Activated CD8-positive, alpha-beta memory T cell treated with anti-CD3 and anti-CD28 coated beads for 1 hour (primary cell): ENCODE measurements at places on chromosomes 4 and X.

- DNase-seq, result no peak
Observed at GRCh38 chr4:30901461-30902451, 181.6 kb downstream of the PCDH7 start.

DNA sequence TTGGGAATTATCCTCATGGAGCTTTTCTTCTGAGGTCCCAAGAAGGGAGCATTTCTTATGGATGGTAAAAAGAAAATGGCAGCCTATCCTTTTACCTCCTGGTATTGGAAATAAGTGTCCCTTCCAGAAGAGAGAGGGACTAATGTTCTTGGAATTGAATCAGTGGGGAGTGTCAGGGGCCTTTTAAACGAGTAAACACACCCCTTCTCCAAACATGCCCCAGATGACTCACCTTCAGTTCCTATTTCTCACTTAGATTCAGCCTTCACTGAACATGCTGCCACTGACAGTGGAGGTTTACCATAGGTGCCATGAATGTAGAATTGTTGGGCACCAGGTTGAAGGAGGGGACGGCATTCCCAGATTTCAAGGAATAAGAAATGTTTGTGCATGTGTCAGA is 19.0 kb downstream of the MAGEC2 start:
- no peak for DNase-seq

DNA sequence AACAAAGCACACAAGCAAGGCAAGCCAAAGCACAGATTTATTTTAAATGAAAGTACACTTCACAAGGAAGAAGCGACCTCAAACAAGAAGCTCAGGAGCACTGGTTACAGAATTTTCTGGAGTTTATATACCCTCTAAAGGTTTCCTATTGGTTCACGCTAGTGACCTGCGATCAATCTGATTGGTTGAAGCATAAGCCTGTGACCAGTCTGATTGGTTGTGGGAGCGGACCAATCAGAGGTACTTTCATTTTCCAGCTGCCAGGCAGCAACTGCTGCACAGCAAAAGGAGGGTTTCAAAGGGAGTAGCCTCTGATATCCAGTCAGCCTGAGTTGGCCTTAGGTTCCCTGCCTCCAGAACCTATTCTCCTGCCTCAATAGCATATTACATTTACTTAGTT is 4.6 kb upstream of the AREG start:
- DNase-seq, result no peak

GRCh38 chrX:44011506-44011905 is 38.3 kb upstream of the NDP start:
- no peak for DNase-seq

DNA sequence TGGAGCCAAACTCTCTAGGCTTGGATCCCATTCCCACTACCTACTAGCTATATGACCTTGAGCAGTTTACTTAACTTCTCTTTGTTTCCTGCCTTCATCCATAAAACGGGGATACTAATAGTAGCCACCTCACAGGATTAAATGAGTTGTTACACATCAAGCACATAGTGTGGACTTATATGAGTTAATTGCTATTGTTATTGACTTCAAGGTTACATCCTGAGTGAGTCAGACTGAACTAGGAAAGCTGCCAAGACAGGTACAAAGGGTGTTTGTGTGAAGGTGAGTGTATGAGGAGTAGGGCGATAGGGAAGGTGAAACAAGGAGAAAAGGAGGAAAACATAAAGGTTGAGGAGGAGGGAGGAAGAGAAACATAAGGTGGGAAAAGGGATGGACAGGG is 32.2 kb downstream of the TFDP3 start:
- no peak for DNase-seq

DNA sequence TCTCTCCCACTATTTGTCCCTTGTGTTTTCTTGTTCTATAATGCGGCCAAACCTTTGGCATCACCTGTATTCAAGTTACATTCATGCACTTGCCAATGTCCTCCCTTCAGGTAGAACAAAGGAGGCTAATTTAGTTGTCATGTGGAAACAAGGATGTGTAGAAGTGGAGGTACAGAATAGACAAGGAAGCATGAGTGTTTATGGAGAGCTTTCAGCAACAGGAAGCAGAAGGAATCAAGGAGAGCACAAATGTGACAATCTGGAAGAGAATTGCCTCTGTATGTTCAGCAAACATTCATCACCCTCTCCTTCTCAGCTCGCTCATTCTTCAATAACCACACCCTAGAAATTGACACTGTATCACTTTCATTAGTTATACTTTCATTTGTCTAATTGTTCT is 103.4 kb downstream of the SLC7A11 start:
- no peak for DNase-seq

GRCh38 chr4:3599951-3600350 is 67.7 kb upstream of the LRPAP1 start:
- no peak for DNase-seq

- DNase-seq, result no peak
Observed at GRCh38 chrX:14356401-14356800, 172.9 kb upstream of the GLRA2 start.

- DNase-seq, result no peak
Observed at GRCh38 chrX:140525448-140525847, 20.6 kb upstream of the SOX3 start.

GRCh38 chrX:121832446-121832845 is 785.0 kb downstream of the GLUD2 start:
- DNase-seq, result no peak

DNA sequence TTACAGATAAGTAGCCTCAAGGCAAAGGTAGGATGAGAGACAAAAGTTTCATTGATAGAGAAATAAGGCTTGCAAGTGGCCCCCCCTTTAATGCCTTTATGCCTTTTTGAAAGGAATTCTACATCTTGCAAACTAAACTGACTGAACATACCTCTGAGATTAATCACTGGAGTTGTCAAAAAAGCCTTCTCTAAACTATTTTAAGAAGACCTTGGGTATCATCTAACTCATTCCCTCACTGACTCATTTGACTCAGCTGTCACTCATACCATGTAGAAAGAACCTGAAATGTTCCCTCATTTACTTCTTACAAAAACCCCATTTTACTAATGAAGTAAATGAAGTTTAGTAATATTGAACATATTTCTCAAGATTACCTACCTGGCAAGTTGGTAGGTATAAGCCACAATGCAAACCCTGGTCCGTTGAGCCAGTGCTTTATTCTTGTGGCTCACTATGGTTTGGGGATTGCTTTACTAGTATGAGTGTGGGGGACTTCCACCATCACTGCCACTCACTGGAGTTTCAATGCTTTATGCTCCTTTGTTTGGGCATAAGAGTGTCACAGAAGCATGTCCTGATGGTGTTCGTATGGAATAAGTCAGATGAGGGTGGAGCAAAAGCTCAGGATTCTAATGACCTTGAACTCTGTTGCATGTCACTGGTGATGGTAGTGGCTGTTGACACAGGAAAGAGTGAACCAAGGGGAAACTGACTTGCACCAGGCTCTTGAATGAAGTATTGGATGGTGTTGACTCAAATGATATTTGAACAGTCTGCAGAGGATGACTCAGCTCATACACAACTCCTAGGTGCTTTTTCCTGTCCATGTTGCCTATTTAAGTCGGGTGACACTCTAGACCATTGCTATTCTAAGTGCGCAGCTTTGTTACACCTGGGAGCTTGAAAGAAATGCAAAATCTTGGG is 305.5 kb upstream of the EMCN start:
- no peak for DNase-seq

GRCh38 chrX:20666331-20666730 is 399.6 kb upstream of the RPS6KA3 start:
- no peak for DNase-seq

DNA sequence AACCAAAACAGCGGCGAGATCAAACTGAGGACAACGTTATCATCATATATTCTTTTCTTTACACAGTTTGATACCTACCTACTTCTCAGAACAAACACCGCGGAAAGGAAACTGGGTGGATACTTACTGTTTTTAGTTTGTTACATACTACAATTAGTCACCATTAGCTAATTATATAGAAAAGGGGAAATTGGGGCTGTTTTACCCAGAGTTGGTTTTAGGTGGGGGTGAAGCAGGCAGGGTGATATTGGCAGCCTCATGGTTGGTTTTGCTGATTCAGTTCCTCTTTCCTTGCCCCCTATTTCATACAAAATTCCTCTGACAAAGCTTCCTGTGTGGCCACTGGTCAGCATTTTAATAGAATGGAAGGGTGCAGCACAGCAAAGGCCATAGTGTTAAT is 77.8 kb downstream of the SORBS2 start:
- DNase-seq, result no peak

DNA sequence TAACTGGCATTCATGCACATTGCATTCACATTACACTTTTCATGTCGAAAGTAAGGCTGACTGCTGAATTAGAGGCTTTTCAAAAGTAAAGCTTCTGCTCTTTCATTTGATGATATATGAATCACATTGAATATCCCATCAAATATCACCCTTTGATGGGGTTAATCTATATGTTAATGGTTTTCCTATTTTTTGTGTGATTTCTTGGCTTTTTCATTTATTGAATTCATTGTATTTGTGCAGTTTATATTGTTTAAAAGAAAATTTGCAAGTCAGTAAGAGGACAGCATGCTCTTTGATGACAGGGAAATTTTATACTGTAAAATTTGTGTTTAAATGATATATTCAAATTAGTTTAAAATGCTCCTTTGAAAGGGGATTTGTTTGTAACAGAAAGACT is 344.1 kb downstream of the PCDH10 start:
- DNase-seq, result no peak

- no peak for DNase-seq
Observed at GRCh38 chr4:94550352-94550751, 98.6 kb downstream of the PDLIM5 start.

GRCh38 chr4:7116705-7117104 is 48.8 kb upstream of the GRPEL1 start:
- DNase-seq, result no peak

GRCh38 chr4:82517043-82517442 is 44.7 kb downstream of the TMEM150C start:
- DNase-seq, result no peak

GRCh38 chrX:154333837-154334271 is 38.3 kb downstream of the TKTL1 start:
- DNase-seq, result no peak

GRCh38 chr4:113759696-113760093 is 1.8 kb downstream of the CAMK2D start:
- no peak for DNase-seq

GRCh38 chr4:169142391-169142790 is 128.4 kb downstream of the SH3RF1 start:
- no peak for DNase-seq

- DNase-seq, result no peak
Observed at GRCh38 chr4:158159054-158159717, 13.6 kb downstream of the GASK1B start.

DNA sequence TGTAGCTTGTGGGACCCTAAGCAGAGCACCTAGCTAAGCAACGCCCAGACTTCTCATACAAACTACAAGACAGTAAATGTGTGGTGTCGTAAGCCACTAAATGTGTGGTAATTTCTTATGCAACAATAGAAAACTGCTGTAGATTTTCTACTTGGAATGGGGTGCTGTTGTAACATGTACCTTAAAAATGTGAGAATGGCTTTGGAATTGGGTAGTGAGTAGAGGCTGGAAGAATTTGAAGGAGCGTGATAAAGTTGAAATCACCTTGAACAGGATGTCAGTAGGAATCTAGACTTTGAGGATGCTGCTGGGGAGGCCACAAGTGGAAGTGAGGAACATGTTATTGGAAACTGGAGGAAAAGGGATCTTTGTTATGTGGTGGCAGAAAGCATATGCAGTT is 43.2 kb upstream of the FUNDC1 start:
- no peak for DNase-seq

- DNase-seq, result no peak
Observed at GRCh38 chr4:138269175-138269574, 27.0 kb upstream of the SLC7A11 start.

DNA sequence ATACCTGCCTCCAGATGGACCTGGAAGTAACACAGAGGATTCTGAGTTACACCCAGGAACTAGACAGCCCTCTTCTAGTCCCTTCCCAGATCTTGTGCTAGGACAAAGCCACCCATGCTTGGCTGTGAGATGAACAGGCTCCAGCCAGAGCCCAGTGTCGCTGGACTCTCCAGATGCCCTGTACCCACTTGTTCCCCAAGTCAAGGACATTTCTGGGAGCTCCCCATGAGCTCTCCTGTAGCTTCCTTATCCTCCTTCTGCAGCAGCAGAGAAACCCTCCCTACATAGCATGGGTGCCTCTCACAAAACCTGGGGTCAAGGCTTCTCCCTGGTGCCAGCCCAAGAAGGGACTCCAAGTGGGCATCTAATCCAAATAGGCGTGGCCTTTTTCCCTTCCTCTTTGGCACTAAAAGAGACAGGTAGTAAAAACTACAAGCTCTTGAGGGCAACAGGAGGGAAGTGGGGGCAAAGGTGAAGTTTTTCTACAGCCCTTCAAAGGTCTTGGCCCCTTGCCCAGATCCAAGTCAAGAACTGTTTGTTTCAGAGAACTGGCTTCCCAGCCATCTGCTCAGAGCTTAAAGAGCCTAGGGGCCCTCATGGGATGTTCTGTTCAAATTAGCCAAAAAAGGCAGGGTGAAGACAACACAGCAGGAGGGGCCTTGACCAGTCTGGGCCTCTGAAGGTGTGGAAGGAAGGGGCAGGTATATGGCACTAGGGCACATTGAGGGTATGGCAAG is 8.5 kb upstream of the ERCC6L start:
- no peak for DNase-seq

GRCh38 chr4:18798123-18798522 is 776.6 kb upstream of the LCORL start:
- no peak for DNase-seq

DNA sequence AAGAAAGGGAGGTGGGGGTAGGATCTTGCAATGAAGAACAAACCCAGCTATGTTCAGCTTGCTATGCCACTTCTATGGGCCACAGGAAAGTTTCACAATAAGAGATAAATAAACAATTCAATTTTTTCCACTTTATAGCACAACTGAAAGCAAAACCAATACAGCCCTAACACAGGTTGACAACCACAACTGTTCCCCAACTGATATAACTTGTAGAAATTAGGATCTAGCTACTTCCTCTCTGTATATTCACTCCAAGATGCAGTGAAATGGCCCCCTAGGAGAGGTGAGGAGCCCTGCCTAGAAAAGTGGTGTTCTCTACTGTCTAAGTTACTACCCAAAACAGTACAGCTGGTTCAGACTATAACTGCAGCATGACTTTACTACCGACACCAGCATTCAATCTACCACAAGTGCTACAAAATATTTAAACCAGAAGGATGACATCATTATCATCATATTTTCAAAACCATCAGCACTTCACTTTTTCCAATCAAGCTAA is 77.0 kb downstream of the FBXW7 start:
- no peak for DNase-seq

DNA sequence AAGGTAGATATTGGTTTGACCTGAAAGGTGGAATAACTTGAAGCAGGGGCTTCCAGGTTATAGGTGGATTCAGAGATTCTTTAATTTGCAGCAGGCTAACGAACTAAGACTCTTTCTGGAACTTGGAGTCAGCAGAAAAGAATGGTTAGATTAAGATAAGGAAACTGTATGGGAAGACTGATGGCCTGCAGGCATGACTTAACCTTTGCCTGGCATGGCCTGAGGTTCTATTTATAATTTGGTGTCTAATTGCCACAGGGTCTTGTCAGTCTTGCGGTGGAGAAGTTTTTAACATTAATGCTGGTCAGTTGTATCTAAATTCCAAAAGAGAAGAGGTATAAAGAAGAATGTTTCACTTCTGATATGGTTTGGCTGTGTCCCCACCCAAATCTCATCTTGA is 110.3 kb upstream of the VCX3A start:
- DNase-seq, result no peak
